G401 (cell line): ENCODE measurements at places on chromosomes 3 and 15. TPM values are rescaled to one million over a fixed set of nuclear protein-coding genes. Genes with fewer than 3 reads are reported as not detected.
A peak's percentile ranks its signal among the peaks of the same experiment; 100 is the strongest.

The KIF15 gene
- 13.5 and 16.0 TPM in 2 replicates for total RNA-seq

- DNase-seq: no peak
Measured at GRCh38 chr3:152706991-152707713, 127.8 kb upstream of the P2RY1 start.

The LAMB2 gene
- 175 and 318 TPM in 2 replicates for total RNA-seq

The AHSG gene
- not detected in 2 replicates for total RNA-seq

DNA sequence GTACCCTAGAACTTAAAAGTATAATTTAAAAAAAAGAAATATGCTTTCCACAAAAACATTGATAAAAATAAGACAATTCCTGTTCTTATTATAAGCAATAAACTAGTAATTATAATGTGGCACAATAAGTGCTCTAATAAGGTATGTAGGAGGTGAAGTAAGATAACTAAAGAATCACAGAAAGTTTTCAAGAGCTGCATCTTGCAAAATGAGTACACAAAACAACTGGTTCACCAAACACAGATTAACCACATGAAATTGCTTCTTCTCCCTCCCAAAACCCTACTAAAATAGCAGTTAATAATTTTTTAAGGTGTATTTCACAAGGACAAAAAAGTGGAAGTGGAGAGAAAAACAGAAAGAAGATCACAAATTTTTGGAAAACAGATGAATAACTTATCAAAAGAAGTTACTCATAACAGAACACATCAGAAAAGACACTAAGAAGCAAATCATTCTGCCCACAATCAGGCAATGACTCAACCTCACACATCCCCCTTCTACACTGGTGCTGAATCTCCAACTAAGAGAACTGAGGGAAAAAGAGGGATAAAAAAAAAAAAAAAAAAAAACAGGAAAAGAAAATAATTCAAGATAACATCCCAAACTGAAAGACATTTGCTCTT, 64.2 kb downstream of the TBC1D5 start:
- DNase-seq: no peak

The CAMP gene
- total RNA-seq: not detected in 2 replicates

The IL12A gene
- total RNA-seq: 0.49 and 1.4 TPM in 2 replicates

DNA sequence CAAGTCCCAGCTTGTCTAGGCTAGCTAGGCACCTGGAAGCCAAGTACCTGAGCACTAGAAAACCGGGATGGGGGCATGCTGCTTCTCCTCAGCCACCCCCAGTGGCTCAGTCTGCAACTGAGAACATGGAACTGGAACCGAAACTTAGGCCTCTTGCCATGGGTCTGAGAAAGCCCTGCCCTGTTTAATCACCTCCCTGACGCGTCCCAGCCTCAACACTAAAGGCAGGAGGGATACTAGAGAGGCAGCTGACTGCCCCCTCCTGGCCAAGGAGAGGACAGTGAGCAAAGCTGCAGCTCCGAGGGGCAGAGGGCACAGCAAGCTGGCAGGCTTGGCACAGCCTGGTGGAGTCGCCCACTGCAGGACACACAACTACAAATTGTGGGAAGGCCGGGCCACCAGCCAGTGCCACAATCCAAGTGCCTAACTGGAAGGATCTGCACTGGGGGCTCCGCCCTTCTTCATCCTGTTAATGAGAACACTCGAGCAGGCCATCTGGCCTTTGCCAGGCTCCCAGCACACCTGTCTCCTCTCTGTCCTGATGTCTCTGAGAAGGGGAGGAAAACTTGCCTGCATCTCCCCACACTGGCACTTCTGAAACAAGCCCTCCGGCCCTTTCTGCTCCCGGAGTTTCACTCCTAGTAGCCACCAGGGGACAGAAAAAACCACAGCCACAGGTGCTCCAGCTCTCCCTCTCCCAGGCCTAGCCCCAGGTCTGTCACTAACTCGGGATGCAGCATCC, 53.7 kb downstream of the BDH1 start:
- peak; percentile 82 for DNase-seq

The NR2E3 gene
- not detected in 2 replicates for total RNA-seq

The SLC24A5 gene
- total RNA-seq: not detected in 2 replicates

DNA sequence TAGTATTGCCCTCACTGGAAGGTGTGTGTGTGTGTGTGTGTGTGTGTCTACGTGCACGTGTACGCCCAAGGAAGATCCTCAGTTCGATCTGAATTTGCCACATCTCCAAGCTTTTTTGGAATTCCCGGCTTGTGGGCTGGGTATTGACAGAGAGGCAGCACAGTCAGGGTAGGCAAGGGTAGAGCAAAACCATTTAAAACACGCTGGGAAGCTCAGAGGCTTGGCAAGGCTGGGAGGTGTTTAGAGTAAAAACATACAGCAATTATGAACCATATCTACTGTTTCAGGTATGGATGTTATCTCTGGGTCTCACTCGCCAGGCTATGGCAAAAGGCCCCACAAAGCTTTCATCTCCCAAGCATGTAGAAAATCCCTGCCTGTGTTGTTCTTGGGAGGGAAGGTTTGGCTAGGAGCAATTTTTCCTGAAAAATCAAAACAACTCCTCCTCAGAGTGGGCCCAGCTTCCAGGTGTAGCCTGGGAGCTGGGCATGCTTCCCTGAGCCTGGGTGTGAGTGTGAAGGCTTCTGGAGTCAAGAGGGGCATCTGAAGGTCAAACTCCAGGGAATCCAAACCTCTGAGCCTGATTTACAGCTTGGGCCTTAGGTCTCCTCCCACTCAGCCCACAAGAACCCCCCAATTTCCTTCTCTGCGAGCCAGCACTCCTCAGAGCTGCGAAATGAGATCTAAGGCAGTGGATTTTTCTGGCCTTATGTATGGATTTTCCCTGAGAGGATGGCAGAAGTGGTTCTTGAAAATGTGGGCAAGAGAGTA, 244.8 kb upstream of the TPRG1 start:
- no peak for DNase-seq

GRCh38 chr3:175865724-175866123, 1006.6 kb downstream of the NAALADL2 start:
- no peak for DNase-seq

GRCh38 chr3:186618318-186618938, 5.6 kb downstream of the AHSG start:
- DNase-seq: no peak
